Activated T-helper 1 cell treated with anti-CD3 and anti-CD28 coated beads, Interleukin-12 subunit alpha, Interleukin-12 subunit beta, Interleukin-2, Interleukin-4 antibody, amounts not matched to agents 30 ng/mL and 10 ng/mL and 1 ng/mL, durations not matched to agents 14 hours and 24 hours and 36 hours (primary cell): ENCODE measurements at places on chromosomes 3 and 15.

- DNase-seq, result no peak
Observed at GRCh38 chr3:194474675-194475074, 12.1 kb downstream of the ATP13A3 start.

GRCh38 chr3:134330883-134331810 is 43.1 kb downstream of the AMOTL2 start:
- DNase-seq, result no peak

DNA sequence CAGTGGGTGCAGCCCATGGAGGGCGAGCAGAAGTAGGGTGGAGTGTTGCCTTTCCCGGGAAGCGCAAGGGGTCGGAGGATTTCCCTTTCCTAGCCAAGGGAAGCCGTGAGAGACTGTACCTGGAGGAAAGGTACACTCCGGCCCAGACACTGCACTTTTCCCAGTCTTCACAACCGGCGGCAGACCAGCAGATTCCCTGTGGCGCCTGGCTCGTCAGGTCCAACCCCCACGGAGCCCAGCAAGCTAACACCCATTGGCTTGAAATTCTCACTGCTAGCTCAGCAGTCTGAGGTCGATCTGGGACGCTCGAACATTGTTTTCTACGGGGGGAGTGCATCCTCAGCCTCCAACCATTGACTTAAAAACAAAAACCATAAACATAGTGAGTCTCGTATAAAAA is 26.5 kb downstream of the CCNB2 start:
- DNase-seq, result no peak

- no peak for DNase-seq
Observed at GRCh38 chr3:129605203-129605921, 1.1 kb downstream of the PLXND1 start.

- DNase-seq, result no peak
Observed at GRCh38 chr3:1093217-1093616, 393 bp downstream of the CNTN6 start.

DNA sequence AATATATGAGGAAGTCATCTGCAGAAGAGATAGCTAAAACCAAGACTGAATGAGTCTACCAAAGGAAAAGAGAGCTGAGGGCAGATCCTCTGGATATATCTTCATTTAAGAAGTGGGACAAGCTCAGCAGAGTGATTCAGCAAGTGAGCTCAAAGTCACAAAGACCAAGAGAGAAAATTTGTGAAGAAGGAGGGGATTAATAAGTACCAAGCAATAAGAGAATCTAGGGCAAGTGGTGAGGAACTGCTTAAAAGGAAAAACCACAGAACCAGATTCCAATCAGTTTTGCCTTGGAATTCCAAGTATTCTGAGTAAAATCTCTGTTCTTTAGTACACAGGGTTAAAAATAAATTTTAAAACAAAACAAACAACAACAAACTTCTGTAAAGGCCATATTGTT is 3.6 kb downstream of the EHHADH start:
- no peak for DNase-seq

DNA sequence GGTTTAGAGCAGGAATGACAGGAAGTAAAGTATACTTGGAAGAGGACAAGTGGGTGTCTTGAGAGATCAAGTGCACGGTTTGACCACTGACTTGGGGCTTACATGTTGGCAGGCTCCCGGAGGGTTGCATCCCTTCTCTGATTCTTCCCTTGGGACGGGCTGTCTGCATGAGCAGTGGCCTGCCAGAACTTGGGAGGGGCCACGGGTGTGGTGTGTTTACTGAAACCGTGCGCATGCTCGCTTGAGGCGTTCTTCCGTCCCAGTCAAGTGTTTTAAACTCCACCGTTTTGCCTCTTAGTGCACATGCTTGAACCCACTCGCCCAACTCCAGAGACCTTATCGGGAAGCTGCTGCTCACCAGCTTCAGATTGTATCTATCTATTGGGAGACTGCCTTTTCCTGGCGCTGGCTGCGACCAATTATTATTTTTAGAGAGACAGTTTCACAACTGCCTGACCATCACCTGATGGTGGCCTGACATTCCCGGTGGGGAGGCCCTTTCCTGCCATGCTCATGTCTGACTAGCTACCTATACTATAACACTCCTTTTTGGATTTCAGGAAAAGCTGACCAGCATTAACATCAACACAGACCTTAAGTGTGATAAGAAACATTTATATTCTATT is 14.9 kb upstream of the C3orf22 start:
- no peak for DNase-seq

- DNase-seq, result no peak
Observed at GRCh38 chr15:25436707-25437106, 2.1 kb downstream of the UBE3A start.

DNA sequence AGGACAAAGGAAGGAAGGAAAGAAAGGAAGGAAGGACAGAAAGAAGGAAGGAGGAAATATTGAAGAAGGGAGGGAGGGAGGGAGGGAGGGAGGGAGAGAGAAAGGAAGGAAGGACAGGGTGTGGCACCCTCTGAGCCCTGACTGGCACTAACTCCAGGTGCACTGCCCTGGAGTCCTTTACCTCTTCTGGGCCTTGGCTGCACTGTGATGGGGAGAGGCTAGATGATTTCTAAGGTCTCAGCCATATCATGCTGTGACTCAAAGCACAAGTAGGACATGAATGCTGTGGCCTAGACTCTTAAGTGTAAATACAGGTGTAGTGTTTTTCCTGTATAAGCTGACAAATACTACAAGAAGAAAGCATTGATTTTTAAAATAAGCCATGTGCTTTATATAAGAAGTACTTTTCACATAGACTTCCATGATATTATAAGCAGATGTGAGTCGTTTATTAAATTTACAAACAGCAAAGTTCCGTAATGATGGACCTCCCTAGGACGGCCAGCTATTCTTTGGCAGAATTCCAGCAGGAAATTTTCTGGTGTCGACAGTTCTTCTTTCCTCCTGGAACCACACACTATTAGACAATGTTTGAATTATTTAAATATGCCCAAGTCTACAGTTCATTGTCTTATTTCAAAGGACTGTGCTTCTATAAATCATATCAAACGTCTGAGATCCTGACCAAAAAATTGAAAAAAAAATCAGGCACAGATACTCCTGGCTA is 213.8 kb upstream of the C2CD4B start:
- DNase-seq, result no peak

DNA sequence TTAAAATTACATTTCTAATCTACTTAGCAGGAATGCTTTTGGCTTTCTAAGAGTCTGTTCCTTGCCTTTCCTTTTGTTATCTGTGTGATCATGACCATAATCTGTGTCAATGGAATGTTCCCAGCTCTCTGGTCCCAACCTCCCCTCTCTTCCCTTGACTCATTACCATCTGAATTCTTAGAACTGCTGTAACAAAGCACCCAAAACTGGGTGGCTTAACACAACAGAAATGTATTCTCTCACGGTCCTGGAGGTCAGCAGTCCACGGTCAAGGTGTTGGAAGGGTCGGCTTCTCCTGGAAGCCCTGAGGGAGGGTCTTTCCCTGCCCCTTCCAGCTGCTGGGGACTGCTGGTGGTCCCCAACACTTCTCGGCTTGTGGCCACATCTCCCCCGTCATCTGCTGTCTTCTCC is 81.1 kb downstream of the LRRK1 start:
- no peak for DNase-seq

DNA sequence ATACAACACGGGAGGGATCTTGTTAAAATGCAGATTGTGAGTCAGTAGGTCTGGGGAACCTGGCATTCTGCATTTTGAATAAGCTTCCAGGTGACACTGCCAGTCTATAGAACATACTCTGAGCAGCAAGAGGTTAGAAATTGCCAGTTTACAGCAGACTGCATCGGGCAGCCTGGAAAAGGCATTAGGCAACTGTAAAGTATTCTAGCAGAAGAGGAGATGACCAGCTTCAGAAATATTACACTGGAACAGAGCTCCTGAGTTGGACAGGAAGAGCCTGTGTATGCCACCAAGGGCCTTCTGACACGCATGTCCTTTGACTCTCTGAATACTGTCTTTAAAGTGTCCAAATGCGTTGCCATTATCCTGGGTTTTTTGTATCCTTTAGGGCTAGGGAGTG is 2.5 kb upstream of the ACAN start:
- no peak for DNase-seq

DNA sequence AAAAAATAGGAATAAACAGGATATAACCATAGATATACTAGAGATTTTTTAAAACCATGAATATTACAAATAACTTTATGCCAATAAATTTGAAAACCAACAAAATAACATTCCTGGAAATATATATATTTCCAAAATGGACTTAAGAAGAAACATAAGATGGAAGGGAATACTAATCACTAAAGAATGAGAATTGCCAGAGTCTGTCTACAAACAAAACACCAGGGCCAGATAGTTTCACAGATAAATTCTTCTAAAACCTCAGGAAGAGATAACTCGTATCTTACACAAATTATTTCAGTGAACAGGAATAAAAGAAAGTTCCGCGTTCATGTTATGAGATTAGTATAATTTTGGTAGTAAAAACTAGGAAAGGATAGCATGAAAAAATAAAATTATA is 107.3 kb downstream of the HERC1 start:
- DNase-seq, result no peak

DNA sequence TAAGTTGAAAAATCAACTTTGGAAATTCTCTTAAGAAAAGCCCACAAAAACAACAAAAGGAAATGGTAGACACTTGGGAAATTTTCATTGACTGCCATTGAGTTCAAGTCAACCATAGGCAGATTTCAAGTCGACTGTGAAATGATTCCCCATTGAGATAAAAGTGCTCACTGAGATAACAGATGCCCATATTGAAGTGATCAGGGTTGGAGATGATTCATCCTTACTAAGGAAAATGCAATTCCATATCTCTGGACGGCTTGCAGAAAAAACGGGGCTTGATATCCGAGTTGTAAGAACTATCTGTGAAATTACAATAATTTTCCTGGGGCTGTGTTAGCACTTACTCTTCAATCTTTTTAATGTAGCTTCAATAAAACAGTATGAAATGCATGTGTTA is 373.1 kb upstream of the THRB start:
- no peak for DNase-seq

DNA sequence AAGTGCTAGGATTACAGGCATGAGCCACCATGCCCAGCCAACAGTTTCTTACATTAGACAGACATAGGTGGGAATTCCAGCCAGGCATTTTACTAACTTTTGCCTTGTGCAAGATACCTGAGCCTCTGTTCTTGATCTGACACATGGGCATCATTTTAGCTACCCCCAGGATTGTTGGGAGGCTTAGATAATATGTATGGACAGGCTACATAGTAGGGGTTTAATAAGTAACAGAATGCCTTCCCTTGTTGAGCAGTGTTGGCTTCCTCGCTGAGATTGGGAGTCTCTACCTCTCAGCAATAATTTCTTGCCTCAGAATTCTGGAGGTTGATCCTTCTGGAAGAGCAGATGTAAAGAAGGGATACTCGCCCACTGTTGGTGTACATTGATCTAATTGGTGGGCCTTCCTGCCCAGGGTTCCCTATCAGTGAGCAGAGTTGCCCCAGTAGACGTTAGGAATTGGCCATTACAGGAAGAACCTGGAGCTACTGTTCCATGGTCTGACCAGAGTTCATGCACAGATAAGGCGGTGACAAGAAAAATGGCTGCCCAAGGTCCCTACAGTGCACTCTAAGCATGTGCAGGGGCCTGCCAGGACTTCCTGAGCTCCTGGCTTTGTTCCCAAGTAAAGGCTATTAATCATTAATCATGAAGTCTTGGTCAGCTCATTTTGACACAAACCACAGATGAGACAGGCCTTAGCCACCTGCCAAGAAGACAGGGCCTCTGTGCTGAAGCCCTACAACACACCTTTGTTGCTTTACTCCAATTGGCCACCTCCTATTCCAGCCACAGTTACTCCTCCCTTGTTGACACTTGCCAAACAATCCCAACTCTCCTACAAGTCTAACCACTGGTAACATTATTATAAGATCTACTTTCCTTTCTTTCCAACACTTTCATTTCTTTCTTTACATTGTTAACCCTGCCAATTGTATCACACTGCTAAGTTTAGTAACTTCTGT is 5.0 kb upstream of the IL17RE start:
- DNase-seq, result no peak

GRCh38 chr15:49423021-49423420 is at the start of gene FGF7:
TSS of gene FGF7 (plus strand) at chr15:49423242. CDS start at chr15:49424298, 1,056 bp downstream.
- no peak for DNase-seq

DNA sequence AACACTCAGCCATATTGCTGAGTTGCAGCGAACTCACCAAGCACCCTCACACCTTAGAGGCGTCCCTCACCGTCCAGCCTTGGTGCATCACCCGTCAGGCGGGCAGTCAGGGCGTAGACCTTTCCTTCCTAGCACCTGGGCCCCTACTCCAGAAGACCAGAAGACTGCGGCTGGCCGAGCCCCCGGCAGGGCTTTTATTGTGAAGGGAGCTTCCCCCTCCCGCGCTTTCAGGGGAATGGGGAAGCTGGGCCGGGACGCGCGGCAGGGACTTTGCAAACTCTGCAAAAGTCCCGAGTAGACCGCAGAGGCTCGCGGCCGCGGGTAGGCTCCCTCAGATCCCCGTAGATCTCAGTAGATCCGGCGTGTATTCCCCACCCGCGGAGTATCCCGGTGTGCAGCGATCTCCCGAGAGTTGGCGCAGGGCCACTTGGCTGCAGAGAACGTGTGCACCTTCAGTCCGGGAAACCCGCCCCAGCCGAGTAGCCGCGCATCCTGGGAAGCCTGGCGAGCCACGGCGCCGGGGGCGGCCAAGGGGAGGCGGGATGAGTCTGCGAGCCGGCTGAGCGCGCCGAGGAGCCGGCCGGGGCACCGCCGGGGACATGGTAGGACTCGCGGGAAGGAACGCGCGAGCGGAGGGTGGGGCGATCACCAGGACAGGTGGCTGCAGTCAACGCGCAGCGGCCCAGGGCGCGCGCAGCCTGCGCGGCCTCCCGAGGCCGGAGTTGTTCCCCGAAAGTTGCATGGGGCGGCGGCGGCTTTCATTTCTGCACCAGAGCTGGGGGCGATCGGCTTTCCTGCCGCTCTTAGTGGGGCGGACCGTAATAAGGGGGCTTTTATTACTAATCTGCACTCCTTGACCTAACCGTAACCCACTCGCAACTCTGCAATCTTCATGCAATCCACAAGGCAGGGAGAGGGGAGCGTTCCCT is at the start of gene GASK1A:
GASK1A (plus strand) TSS at position 268 of the 929 bp plus-strand sequence; CDS start at position 600, 332 bp downstream.
- DNase-seq, result no peak

GRCh38 chr3:134197681-134198261 is 52.9 kb downstream of the RYK start:
- DNase-seq, result no peak
